ENCODE measurements at places on chromosomes 5 and 9.

GRCh38 chr5:97534166-97534565, 351.1 kb upstream of the RIOK2 start:
- DNase-seq = peak; percentile 52

GRCh38 chr9:91500509-91501014, 76.9 kb upstream of the NFIL3 start:
- DNase-seq = no peak

DNA sequence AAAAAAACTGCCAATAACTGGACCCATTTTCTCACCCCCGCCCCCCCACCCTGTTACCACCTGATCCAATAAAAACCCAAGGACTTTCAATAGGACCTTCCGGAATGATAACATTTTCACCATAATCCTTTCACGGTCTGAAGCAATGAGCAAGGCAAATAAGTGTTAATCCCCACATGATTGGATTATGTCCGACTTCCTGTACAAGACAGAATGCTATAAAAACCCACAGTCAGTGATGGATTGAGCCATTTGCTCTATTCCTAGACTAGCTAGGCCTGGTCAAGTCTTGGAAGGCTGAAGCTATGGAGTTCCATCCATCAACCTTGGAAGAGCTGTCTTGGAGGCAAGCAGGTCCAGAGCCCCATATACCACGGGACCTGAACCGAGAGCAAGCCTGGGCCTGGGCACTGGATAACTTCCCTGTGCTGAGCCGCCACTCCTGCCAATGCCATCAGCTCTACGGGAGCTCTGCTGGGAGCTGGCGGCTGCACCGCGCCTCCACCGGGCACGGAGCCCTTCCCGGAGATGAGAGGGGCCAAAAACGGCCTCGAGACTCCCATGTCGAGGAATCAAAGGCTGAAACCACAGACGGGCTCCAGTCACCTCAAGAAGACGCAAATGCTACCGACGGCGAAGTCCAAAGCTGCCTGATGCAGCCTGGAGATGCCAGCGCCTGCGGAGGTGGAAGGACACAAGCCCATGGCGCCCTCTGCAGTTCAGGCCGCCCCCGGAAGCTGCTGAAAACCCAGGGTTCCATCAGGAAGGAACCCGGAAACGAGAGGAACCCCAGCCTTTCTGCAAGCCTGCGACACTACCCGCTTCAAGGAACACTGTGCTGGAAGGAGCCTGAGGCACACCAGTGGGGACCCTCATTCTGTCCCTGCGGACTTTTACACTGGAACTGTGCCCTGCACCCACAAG, 69.2 kb downstream of the ANXA2R start:
- no peak for DNase-seq

DNA sequence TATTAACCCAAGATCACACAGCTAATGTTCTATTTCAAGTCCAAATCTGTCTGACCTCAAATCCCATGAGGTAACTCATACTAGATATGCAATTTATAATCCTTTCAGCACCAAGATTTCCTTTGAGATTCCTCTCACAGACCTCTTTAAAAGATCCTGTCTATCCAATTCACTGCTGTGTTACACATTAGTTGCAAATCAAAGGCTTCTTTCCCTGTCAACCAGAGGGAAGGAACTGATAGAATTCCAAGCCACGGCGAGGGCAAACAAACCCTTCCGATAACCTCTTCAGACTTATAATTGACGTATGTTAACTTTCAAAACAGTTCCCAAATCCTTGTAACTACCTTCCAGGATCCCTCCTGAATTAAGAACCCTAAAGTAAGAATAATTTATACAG, 168.9 kb downstream of the DRD1 start:
- DNase-seq = no peak

DNA sequence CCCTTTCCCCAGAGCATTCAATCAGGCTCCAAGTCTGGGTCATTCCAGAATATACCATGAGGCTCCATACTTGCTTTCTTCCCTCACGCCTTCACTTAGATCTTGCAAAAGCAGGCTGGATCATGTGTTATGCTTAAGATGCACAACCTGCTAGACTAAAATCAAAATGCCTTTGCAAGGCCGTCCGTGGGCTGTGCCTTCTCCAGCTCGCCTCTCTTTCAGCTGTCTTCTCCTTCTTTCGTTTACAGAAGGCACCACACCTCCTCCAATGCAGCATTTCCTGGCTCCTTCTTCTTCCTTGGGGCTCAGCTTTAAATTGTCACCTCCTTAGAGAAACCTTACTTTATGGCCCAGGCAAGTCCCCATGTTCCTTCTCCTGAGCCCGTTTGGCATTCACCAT, 150.6 kb downstream of the ADCY2 start:
- DNase-seq = no peak

DNA sequence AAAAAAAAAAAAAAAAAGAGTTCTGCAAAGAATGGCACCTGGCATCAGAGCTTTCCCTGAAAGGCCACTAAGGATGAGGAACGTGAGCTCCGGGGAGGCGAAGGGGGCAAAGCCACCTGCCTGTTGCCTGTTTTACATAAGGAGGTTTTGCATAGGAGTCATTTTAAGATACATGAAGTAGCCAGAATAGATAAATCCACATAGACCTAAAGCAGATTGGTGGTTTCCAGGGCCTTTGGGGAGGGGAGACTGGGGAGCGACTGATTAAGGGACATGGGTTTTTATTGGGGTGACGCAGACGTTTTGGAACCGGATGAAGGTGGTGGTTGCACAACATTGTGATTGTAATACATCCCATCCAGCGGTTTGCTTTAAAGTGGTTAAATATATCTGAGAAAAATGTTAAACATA, 7.1 kb downstream of the NEK6 start:
- no peak for DNase-seq

DNA sequence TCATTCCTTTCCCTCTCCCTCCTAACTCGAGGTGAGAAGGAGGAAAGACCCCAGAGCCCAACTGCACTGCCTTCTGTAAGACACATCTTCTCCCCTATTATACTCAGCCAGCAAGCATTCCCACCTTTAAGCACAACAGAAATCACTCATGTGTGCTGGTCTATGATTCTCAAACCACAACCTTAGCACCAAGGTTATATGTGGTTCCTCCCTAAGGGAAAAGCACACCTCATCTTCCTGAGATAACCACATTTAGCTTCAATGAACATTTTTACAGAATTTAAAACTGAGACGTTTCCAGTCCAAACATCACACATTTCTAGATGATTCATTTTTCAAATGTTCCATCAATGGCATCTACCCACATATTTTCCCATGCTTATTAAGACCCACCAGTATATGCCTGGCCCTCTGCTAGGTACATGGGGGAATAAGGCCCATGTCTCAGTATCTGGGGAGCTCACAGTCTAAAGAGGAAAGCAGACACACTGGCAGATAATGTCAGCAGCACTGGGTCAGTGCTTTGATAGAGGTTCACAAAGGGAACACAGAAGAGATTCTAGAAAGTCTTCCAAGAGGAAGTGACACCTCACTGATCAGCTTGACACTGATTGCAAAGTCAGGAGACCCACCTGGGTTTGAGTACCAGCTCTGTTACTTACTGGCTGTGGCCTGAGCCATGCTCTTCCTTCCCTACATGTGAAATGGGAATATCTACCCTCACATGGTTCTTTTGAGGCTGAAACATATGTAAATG, 245.4 kb downstream of the DENND1A start:
- no peak for DNase-seq

GRCh38 chr5:17620627-17621026, 10.4 kb downstream of the TAF11L12 start:
- no peak for DNase-seq

GRCh38 chr5:76546497-76547102, 76.6 kb downstream of the F2RL2 start:
- DNase-seq = no peak

- DNase-seq = no peak
Observed at GRCh38 chr5:109496112-109496511, 86.3 kb upstream of the PJA2 start.

DNA sequence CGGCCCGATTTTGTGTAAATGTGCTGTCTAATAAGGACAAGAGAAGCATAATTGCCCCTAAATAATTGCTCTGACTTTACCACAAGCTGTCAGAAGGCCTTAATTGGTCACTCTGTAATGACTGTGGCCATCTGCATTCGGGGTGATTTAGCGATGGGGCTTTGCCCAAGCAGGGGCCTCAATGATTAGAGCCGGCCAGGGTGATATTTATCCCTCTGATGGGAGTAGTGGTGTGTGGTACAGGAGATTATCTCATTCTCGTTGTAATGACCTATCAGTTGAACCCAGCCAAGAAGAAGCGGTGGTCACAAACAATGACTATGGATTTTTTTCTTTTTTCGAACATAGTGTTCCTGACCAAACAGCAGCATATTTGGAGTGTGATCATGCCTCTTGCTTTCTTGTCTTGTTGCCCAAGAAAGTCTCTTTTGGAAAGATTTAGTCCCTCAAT, 72.0 kb upstream of the SAP30L start:
- peak; percentile 45 for DNase-seq

DNA sequence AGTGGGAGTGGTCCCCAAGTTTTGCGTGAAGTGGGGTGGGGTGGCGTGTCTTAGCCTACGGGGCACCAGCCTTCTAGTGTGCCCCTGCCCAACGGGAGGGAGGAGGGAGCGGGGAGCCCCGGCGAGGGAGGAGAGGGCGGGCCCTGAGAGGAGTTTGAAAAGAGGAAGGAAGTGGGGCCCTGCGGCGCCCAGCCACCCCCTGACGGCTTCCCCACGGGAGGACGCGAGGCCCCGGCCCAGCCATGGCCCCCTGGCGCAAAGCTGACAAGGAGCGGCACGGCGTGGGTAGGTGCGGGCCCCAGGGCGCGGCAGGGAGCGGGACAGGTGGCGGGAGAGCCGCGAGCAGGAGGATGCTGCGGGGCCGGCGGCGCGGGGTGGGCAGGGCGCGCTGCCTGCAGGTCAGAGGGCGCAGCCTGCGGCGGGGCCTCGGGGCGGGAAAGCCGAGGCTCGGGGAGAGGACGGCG, at the start of gene DOCK2:
DOCK2 (plus strand) TSS at position 191 of the 464 bp plus-strand sequence; CDS start at position 243, 52 bp downstream.
- peak; percentile 42 for DNase-seq

GRCh38 chr5:4646715-4647375, 493.3 kb upstream of the ADAMTS16 start:
- DNase-seq = no peak

DNA sequence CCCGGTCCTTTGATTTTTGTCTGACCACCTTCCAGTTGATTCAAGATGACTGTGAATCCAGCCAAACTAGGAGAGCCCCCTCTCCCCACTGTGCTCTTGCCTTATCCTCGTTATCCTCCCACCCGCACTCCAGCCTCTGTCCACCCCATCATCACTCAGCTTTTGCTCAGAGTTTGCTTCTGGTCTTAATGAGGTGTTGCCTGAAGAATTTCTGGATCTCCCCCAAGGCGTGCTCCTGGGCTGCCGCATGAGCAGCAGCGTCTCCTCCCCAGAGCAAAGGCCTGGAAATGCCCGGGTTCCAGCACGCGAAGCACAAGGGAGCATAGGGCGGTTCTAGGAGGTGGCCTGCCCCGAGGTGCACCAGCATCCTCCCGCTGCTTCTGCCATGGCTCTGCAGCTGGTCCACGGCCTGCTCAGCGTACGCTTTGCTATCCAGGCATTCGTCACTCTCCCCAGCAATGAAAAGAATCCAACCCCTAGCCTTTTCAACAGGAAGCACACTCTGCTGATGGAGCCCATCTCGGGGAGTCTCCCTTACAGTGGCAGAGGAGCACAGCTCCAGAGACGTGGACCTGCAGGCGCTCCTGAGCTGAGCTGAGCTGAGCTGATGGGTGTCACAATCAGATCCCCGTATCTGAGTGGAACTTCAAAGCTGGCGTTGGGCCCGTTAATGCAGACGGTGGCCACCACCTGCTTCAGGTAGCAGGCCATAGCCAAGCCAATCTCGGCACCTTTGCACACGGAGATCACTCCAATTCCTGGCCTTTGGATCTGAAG, 50.7 kb downstream of the BAAT start:
- no peak for DNase-seq

- DNase-seq = no peak
Observed at GRCh38 chr5:36654564-36654963, 48.2 kb downstream of the SLC1A3 start.

GRCh38 chr5:169169783-169170182, 131.2 kb downstream of the SLIT3 start:
- no peak for DNase-seq

- no peak for DNase-seq
Observed at GRCh38 chr5:177134697-177135225, 1.2 kb downstream of the NSD1 start.

DNA sequence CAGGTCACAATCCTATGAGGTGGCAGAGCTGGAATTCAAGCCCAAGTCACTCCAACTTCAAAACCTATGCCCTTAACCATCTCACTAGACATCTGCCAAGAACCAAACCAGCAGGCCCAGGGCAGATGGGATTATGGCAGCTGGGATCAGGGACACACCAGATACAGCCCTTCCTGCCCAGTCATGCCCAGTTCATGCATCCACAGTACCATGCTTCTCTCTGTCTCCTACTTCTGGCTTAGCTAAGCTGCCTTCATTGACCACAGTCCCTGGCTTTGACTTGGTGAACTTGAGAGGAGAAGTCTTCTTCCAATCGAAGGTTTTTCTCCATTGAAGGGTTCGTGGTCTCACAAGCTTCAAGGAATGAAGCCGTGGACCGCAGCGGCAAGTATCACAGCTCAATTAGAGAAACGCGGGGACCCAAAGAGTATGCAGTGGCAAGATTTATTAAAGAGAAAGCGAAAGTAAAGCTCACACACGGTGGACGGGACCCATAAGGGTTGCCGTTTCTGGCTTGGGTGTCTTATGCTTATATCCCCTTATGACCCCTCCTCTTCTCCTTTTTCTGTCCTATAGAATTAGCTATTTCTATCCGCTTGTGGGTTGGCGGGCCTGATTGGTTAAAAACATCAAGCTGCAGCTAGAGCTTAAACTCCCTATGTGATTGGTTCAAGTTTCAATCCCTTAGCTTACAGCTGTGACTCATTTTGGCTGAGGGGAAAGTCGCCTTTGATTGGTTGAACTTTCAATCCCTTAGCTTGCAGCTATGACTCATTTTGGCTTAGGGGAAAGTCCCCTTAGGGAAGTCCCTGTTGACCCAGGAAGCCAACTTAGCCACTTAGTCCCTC, 101.2 kb downstream of the TRIM36 start:
- DNase-seq = no peak

DNA sequence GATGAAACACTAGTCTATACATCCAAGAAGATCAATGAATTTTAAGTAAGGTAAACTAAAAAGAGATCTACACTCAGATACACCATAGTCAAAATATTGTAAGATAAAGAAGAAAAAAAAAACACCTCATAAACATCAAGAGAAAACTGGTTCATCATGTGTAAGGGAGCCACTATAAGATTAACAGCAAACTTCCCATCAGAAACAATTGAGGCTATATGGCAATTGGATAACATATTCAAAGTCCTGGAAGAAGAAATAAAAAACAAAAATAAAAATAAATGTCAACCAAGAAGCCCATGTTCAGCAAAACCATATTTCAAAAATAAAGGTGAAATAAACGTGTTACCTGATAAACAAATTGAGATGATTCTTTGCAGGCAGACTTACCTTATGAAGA, 3.6 kb downstream of the OR13C8 start:
- DNase-seq = no peak

- DNase-seq = no peak
Observed at GRCh38 chr9:137971477-137972138, 94.0 kb downstream of the CACNA1B start.

- DNase-seq = no peak
Observed at GRCh38 chr5:121429761-121430160, 421.9 kb upstream of the FTMT start.

Data from CMK (cell line).